ENCODE measurements at places on chromosomes 5 and 9.

- no peak for DNase-seq
These were observed 80.6 kb upstream of the CPLX2 start for GRCh38 chr5:175790796-175791195.

GRCh38 chr5:168525856-168526255 lies 3.2 kb upstream of the FBLL1 start:
- DNase-seq, result no peak

DNA sequence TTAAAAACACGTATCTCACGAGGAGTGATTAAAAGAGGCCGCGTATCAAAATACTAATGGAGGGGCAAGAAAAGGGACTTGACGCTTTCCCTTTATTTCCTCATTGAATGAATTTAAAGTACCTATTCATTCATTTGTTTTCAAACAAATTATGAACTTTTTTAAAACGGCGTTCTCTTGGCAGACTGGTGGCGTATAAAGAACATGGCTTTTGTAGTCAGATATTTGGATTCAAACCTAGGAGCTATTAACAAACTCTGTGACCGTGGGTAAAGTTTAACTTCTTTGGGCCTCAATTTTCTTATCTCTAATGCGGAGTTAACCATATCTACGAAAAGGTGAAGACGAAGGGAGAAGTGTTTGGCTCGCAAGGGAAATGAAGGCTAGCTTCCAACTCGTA lies 876 bp downstream of the CAAP1 start:
- DNase-seq, result no peak

- no peak for DNase-seq
These were observed 179.5 kb downstream of the TRIO start for GRCh38 chr5:14322437-14323187.

DNA sequence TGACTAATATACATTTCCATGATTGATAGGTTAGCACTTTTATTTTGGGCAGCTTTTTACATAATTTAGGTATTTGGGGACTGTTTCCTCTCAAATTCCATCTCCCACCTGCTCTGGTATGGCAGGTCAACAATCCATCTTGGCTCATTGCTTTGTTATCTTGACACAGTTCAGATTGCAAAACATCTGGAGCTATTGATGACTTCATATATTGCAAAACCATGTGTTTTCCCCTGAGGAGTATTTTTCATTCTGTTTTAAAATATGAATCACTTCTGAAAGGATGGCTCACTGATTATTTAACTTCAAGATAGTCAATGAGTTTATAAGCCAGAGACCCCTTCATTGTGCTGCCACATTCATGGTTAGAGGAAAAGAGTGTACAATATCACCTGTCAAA lies 1206.0 kb upstream of the C9orf72 start:
- no peak for DNase-seq

- peak; percentile 75 for DNase-seq
These were observed 12.7 kb downstream of the GLIPR2 start for GRCh38 chr9:36149197-36149596.

GRCh38 chr5:159100782-159101646 lies 1.3 kb upstream of the EBF1 start:
- no peak for DNase-seq

DNA sequence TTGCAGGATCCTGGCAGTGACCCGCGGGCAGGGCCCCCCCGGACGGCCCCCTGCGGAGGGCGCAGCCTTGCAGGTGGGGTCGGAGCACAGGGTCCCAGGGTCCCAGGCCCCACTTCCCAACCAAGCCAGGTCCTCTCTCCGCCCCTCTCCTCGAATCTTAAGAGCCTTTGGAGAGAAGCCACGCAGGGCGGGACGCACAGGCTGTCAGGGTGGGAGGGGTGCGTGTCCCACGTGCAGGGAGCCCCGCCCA lies 18.4 kb upstream of the EGFL7 start:
- DNase-seq, result no peak

GRCh38 chr5:139850423-139851016 lies 54.9 kb downstream of the PSD2 start:
- no peak for DNase-seq

GRCh38 chr9:108937561-108938305 lies 3.5 kb downstream of the ABITRAM start:
- DNase-seq, result no peak

DNA sequence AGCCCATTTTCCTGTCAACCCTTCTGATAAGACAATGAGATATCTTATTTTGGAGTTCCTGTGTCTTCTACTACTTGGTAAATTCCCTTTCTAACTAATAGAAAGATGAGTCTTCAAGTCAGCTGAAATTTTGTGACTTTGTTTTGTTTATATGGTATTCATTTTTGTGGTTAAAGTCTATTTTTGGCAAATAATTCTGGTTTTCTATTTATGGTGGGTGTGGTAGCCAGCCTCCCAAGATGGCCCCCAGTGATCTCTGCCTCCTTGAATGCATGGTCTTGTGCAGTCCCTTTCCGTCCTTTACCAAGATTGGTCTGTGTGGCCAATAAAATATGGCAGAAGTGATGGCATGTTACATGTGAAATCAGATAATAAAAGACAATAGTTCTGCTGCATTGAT lies 91.5 kb downstream of the NR3C1 start:
- no peak for DNase-seq

GRCh38 chr9:100427366-100428263 lies 672 bp downstream of the MSANTD3 start:
- DNase-seq, result no peak

- no peak for DNase-seq
These were observed 172.1 kb downstream of the FER start for GRCh38 chr5:108919591-108920326.

DNA sequence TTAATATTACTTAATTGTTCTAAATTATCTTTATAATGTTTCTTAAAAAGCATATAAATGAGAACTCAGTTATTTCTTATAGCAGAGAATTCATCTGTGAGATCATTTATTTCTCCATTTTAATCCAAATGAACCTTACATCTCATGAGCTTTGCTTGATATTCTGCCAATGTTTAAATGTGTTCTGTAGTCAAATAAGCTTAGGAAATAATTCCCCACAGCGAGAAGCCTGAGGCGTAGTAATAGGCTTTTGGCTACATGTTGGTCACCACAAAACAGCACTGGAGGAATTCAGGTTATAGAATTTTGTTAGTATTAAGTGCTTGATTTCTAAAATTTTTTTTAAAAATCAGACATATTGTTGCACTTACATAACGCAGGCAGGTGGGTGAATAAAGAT lies 585.3 kb upstream of the RORB start:
- DNase-seq, result peak; percentile 24

GRCh38 chr5:75993183-75993582 lies 90.0 kb upstream of the SV2C start:
- DNase-seq, result no peak

DNA sequence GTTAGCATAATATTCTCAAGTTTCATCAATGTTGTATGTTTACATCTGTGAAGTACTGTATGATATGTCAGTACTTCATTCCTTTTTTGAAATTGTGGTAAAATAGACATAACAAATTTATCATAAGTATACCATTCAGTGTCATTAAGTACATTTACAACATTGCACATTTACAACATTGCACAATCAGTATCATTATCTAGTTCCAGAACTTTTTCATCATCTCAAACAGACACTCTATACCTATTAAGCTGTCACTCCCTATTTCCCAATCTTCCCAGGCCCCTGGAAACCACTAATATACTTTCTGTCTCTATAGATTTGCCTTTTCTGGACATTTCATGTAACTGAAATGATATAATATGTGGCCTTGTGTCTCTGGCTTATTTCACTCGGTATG lies 75.1 kb upstream of the ATG10 start:
- no peak for DNase-seq

GRCh38 chr5:39521940-39522590 lies 97.3 kb upstream of the DAB2 start:
- no peak for DNase-seq

GRCh38 chr5:77431719-77432118 lies 60.4 kb downstream of the WDR41 start:
- DNase-seq, result no peak

DNA sequence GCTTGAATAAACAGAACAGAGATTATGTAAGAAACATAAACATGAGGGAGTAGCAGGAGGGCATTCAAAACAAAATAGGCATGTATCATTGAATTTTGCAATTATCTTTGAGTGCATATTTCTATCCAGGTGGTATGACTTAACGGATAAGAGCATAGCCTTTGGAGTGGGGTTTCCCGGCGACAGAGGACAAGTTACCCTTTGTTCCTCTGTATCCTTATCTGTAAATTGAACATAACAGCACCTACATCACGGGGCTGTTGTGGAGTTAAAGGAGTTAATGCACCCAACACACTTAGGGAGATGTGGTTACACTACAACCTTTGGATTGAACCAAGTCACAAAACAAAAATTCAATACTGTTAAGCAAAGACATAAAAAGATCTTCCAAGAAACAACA lies 314.6 kb upstream of the KIF2A start:
- no peak for DNase-seq

DNA sequence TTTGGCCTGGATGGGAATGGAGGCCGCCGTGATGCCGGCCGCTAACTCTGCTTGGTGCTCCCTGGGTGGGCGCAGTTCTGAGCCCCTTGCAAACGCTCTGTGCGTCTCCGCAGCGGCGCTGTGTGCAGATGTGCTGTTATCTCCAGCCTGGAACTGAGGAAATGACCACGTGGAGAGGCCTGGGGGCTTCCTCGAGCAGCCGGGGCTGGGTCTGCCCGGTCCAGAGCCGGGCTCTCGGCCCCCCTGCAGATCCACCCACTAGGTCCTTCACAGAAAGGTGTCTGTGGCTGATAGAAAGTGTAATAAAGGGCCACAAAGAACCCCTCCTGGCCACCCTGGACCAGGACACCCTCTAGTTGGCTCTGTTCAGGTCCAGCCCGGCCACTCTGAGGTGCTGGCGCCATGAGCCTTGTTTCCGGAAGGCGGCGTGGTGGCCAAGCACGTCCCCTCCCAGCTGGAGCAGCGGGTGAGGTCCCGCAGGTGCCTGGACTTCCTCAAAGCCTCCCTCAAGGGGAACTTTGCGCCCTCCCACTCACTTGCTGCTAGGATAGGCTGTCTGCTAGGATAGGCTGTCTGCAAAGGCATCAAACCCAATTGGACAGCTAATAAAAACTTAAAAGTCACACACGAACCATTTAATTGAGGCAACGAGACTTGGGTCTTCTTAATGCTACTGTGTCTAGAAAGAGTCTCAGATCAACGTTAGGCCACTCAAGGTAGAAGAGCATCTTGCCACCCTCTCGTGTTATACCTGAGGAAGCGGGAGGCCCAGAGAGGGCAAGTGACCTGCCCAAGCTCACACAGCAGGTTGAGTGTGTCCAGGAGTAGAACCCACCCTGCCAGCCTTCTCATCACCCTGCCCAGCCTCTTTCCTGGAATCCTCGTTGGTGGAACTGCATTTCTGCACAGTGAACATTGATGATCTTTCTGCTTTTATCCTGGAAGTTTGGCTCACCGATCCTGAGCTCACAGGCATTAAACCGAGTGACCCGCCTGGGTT lies 109.3 kb upstream of the FCN2 start:
- no peak for DNase-seq

GRCh38 chr5:54547711-54548250 lies 30.2 kb downstream of the SNX18 start:
- DNase-seq, result no peak

DNA sequence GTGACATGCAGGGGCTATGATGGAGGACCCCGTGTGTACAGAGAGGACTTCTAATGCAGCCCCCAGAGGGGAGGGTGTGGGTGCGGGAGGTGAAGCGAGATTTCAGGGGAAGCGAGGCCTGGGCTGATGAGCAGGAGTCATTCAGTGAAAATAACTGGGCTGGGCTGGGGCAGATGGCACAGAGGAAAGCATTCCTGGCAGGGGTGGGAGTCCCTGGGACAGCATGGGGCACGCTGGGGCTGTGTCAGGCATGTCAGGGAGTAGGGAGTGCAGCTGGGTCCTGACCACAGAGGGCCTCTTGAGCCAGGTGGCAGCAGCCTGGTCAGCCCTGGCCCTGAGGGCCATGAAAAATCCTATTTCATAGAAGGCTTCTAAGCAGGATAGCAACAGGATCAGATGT lies 36.6 kb downstream of the COL15A1 start:
- no peak for DNase-seq

DNA sequence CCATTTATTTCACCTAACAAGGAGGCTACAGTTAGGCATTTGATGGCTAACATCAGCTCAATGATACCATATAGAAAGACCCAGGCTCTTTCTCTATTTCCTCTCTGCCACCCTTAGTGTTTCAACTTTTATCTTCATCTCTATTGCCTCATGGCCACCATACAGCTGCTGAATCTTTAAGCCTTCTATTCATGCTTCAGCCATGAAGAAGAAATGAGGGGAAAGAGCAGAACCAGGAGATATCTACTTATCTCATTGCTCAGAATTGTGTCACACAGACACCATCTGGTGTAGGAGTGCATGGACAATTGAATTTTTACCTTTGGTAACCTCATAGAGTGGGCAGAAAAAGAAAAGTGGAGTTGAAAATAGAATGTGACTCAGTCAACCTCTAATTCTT lies 6.7 kb downstream of the GAPT start:
- no peak for DNase-seq

- no peak for DNase-seq
These were observed 22.1 kb downstream of the CAMSAP1 start for GRCh38 chr9:135885100-135885853.

- DNase-seq, result no peak
These were observed 34.0 kb upstream of the KLF4 start for GRCh38 chr9:107523539-107523938.

DNA sequence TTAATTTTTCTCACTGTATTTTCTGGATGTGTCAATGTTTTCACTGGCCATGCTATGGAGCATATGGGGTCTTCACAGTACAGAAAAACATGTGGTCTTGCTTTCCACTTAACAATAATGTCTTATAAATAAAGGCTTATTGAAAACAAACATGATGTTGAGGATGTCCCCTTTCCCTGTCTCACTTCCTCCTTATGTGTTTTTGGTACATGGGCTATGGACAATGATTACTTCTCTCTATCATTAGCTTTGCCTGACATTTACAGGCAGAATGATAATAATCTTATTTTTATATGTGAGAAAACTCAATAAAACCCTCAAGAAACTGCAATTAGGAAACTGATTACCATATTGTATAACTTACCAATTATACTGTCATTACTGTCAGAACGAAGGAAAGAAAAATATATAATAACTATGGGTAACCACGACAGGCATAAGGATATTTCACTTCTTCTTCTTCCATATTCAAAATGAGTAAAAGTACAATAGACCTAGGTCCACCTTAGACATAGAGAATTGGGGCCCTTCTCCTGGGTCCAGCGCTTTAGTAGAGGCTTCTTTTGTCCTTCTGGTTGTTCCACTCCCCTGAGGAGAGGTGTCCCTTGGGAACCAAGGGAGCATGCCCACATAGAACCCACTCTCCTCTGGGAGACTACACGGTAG lies 375.0 kb downstream of the MAN2A1 start:
- DNase-seq, result no peak

- DNase-seq, result no peak
These were observed 202.1 kb downstream of the NXNL2 start for GRCh38 chr9:88737031-88737430.

DNA sequence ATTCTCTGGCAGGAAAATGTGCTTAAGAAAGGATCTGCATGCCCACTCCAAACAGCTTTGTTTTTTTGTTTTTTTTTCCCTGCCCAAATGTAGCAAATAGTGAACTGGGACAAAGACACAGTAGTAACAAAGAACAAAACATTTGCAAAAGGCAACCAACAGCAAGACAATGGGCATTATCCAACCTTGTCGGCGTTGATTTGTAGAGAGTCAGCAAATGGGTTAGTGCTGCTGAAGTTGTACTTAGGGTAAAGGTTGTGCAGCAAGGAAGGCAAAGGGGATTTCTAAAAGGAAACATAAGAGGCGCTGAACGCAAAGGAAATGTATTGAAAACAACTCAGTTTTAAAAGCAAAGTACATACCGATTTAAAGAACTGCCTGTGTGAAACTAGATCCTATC lies 136.2 kb downstream of the MPDZ start:
- no peak for DNase-seq

GRCh38 chr5:55325621-55326020 lies 17.8 kb downstream of the MTREX start:
- no peak for DNase-seq
